ENCODE measurements at places on chromosomes 16 and 17.

DNA sequence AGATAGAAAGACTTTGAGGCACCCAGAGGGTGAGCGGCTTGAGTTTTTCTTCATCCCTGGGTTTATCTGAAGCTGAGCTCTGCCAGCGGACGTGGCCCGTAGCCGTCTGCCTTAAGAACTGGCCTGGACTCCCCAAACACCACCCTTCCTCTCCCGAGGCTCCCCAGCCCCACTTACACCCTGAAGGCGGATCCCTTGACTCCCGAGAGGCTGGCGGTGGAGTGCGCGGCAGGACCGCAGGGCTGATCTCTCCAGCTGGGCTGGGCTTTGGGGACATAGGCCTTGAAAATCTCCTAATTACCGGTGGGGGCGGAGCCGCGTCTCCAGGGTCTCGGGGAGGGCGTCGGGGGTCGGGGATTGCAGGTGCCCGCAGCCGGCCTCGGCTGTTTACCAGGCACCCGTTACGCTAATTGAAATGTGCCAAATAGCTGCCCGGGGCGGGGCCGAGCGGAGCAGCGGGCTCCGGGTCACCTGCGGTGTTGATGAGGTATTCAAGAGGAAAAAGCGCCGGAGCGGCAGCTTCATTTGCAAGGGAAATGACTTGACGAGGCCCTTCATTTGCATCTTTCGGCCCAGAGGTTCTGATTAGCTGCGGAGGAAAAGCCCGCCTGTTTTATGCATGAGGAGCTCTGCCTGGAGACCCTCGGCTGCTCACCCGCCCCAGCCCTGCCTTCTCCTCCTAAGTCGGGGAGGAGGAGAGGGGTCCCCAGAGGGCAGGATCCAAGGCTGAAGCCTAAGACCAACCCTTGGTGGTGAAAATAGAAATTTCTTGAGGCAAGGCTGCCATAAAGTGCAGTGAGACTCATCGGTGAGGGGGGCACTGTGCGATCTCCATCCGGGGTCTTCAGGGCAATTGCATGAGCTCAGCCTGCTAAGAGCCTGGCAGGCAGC is 100.7 kb downstream of the MGAT5B start:
- DNase-seq, result peak; percentile 36

GRCh38 chr17:877630-878029 is 95.5 kb downstream of the MRM3 start:
- DNase-seq, result no peak

- peak; percentile 1 for DNase-seq
Measured at GRCh38 chr17:32445074-32445415, 735 bp downstream of the PSMD11 start.

DNA sequence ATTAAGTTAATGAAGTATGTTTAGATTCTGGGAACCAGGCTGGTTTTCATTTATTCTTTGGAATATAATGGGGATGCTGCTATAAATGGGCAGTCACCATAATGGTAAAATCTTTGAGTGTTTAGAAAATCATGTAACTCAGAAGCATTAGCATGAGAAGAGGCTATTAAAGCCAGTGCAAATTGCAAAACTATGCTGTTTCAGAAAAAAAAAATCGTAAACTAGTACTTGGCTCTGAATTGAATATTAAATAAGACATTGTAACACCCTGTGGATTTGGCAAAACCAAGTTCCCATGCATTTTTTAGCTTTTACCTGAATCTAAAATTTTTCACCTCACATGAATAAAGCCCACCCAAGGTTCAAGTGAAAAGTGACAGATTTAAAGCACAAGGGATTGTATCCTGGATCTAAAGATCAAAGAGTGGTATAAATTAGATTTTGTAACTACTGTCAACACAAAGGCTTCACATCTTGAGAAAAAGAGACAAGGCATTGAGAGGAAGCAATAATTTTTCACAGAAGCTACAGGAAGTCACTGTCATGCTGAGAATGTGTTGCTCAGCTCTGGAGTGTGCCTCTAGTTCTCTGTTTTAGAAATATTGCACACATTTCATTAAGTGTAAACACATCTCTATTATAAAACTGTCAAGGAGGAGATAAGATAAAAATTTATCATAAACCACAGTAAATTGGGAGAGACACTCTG is 142.2 kb downstream of the ABCA8 start:
- no peak for DNase-seq

Data from activated effector memory CD4-positive, alpha-beta T cell treated with Interleukin-2 at 50 U/mL for 16 hours (primary cell).